Activated gamma-delta T cell treated with anti-CD3 and anti-CD28 coated beads, Interleukin-2, amount 50 U/mL, for 16 hours (primary cell): ENCODE measurements at places on chromosomes 4 and X.

DNA sequence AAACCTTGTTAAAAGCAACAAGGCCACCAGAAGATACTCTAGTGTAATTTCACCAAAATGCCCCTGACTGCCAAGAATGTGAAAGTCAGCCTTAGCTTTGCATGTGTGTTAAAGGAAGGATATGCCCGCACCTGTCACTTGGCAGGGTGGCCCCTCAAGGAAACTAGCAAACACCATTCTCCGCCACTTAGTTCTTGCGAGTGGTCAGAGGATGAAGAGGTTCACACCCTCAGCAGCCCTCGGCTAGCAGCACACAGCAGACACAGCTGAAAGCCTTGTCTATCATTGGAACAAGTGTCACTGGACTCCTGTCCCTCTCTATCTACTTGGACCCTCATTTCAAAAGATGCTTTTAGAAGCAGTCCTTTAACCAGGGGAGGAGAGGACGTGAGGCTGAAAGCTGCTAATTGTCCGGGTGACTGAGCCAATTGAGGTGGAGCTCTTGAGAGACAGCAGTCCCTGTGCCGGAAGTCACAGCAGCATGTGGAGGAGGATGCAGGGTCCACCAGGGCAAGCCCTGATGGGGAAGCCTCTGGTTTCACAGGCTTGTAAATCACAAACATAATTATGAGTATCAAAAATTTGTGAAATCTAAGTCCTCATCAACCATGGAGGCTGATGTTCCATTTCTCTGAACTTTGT is 18.0 kb downstream of the HHIP start:
- DNase-seq, result no peak

GRCh38 chr4:165656399-165656798 is 216.6 kb upstream of the TLL1 start:
- no peak for DNase-seq

- no peak for DNase-seq
Observed at GRCh38 chrX:152831391-152831790, 528 bp downstream of the NSDHL start.

GRCh38 chr4:48079972-48080391 is 54.1 kb downstream of the TXK start:
- no peak for DNase-seq

DNA sequence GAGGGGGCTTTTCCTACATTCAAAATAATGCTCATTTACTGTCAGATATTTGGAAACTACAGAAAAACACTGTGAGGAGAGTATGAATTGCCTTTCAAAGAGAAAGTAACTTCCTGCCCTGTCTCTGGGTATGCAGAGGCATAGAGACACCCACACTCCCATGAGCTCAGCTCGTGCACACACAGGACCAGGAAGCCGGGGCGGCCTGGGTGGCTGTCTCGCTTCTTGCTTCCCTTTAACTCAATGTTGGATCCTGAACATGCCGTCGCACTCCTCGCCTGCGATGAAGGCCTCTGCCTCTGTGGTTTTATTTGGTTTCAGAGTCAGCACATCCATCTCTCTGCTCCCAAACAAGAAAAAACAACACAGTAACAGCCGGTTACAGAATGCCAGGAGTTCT is 40.1 kb upstream of the GPR78 start:
- no peak for DNase-seq

GRCh38 chr4:89419111-89419695 is 111.6 kb upstream of the GPRIN3 start:
- no peak for DNase-seq

DNA sequence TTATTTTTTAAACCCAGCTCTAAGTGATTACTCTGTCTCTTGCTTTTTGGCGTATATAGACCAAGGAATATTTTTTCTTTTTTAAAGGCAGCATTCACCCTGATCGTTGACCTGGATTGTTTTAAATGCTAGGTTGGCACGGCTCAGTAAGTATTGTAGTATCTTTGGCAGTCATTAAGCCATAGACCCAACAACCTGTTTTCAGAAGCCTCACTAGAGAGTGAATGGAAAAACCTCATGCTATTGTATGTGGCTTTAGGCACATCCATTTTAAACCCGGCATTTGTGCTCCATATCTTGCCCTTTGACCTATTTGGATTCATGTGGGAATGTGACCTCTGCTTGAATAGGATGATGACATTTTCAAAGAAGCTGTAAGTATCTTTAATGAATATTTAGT is 183.9 kb downstream of the SNCA start:
- DNase-seq, result no peak

DNA sequence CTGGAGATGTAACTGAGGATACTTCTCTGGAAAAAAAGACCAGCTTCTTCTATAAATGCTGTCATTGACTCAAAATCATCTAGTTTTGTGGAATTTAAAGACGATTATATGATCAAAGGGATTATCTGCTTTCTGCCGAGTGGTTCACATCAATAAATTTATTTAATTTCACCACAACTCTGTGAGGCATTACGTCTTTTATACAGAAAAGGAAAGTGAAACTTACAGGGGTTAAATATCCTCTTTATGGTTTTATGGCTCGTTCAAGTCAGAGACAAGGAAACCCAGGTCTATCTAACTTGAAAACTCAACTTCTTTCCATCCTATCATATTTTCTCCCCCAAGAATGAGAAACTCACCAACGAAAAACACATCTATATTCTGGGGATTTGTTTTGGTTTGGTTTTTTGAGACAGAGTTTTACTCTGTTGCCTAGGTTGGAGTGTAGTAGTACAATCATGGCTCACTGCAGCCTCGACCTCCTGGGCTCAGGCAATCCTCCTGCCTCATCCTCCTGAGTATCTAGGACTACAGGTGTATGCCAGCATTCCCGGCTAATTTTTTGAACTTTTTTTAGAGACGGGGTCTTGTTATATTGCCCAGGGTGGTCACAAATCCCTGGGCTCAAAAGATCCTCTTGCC is 377.9 kb upstream of the EMCN start:
- DNase-seq, result no peak

DNA sequence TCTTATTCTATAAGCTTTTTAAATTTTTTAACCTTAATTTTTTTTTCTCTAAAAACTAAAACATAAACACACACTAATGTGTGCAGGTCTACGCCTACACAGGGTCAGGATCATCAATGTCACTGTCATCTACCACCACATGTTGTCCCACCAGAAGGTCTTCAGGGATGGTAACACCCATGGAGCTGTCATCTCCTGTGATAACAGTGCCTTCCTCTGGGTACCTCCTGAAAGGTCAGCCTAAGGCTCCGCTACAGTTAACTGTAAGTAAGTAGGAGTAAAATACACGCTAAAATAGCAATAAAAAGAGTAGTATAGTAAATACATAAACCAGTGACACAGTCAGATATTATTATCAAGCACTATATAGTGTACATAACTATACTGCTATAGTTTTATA is 45.9 kb upstream of the GPRIN3 start:
- no peak for DNase-seq

DNA sequence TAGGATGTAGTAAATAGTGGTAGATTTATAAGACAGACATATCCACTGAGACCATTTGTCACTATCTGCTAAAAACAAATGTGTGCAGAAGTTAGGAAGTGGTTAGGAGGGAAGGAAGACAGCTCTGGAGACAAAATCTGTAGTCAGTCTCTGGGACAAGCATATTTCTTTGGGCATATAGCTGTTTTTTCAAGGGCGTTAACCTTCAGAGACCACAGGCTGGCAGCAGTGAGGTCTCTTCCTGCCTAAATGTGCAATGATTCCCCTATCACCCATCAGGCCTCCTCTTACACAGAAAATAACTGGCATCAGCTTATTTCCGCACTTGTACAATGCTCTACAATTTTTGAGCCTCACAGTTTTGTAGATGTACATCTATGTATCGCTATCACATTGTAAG is 6.5 kb downstream of the TMEM150C start:
- DNase-seq, result no peak

DNA sequence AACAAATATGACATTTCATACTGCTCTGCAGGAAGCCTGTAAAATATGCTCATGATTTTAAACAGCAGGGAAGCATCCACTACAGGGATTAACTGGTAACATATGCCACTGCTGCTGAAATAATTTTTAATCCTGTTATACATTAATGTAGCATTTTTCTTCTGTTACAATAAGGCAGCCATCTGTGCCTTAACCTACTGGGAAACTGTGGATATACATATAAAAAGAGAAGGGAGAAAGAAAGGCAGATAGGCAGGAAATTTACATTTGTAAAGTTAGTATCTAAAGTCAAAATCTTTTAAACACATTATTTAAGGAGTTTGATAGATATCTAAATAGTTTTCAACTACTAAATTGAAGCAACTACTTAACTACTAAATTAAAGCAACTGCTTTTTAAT is 514.6 kb upstream of the KLHL4 start:
- DNase-seq, result no peak
